K562 (cell line): ENCODE measurements at places on chromosomes 6 and 20.

GRCh38 chr6:93992976-93993375, 573.6 kb upstream of the EPHA7 start:
- no peak for DNase-seq

DNA sequence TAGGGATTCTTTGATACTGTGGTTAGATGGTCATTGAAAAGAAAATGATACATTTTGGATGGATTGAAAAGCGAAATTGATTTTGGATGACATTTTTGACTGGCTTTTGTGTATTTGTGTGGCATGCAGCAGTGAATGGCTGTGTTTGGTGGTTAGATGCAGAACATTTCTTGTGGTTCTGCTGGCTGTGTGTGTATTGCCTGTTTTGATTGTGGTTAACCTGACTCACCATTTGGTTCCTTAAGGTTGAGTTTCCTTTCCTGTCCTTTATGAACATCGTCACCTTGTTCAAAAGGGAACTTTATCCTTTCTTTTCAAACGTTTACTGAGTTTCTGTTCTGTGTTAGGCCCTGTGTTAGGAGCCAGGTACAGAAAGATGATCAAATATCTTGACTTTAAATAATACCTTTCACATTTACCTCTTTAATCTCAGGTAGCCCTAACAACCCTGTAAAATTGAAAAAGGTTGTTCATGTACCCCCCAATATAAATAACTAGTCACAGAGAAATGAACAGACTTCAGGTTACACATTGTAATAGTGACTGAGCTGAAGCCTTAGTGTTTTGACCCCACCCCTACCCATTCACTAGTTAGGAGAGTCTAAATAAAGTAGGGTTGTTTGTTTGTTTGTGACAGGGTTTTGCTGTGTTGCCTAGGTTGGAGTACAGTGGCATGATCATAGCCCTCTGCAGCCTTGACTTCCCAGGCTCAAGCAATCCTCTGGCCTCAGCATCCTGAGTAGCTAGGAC, 23.8 kb downstream of the ANKS1A start:
- DNase-seq, result no peak

DNA sequence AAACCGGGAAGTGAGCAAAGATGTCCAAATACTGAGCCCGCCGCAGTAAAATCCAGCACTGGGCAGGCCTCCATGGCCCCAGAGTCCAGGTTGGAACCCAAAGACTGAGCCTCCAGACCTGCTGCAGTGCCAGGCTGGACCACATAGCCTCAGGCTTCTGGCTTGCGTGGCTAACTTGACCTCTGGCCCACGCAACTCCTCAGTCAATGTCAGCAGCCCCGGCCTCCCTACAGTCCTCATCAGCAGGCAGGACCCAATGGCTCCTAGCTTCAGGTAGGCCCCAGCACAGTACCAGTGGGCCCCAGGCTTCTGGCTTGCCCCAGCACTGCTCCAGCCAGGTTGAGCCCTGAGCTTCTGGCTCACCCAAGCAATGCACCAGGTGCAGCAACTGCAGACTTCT, 245.1 kb upstream of the AFDN start:
- DNase-seq, result no peak

- no peak for DNase-seq
Measured at GRCh38 chr6:33040157-33040556, 30.8 kb upstream of the HLA-DOA start.

GRCh38 chr6:149484733-149485700, at the start of gene ZC3H12D:
Gene ZC3H12D (minus strand): TSS chr6:149485014. CDS start chr6:149474543, 10,471 bp downstream.
- DNase-seq, result no peak

DNA sequence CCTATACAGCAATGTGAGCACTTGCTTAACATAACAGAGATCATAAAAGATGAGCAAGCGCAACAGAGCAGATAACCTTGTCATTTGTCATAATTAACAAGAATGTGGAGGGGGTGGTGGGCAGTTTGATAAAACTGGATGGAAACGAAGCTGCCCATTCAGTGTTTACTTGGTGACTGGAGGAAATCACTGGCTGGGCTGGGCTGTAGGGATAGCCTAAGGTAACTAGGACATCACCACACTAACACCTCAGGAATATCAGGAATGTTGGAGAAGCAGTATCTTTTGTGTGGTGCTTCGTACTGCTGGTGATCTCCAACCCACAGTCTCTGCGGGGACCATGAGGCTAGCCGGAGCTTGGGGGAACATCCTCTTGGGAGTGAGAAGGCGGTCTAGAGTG, 218.4 kb downstream of the HIVEP2 start:
- DNase-seq, result no peak

GRCh38 chr6:23559587-23560343, 566.2 kb upstream of the NRSN1 start:
- DNase-seq, result no peak

GRCh38 chr20:23249541-23249940, 101.0 kb upstream of the NXT1 start:
- DNase-seq, result no peak

DNA sequence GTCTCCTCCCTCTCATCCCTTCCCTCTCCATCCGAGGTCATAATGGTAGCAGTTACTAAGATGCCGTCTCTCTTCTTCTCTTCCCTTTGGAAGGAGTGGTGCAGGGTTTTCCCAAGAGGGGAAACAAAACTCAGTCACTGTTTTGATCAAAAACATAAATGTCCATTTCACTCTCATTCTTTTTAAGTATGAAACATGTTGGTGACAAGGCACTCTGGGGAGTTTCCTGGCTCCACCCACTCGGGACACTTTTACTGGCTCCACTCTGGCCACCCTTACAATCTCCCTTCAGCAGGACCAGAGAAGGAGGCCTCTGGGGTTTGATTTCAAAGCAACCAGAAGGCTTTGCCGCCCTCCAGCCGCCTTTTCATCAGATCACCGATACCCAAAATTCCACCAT, 57.0 kb downstream of the FGD2 start:
- DNase-seq, result peak; percentile 82

GRCh38 chr6:53214172-53214571, 65.5 kb upstream of the GCM1 start:
- DNase-seq, result no peak

GRCh38 chr6:1004885-1005630, 306.8 kb upstream of the FOXQ1 start:
- no peak for DNase-seq

DNA sequence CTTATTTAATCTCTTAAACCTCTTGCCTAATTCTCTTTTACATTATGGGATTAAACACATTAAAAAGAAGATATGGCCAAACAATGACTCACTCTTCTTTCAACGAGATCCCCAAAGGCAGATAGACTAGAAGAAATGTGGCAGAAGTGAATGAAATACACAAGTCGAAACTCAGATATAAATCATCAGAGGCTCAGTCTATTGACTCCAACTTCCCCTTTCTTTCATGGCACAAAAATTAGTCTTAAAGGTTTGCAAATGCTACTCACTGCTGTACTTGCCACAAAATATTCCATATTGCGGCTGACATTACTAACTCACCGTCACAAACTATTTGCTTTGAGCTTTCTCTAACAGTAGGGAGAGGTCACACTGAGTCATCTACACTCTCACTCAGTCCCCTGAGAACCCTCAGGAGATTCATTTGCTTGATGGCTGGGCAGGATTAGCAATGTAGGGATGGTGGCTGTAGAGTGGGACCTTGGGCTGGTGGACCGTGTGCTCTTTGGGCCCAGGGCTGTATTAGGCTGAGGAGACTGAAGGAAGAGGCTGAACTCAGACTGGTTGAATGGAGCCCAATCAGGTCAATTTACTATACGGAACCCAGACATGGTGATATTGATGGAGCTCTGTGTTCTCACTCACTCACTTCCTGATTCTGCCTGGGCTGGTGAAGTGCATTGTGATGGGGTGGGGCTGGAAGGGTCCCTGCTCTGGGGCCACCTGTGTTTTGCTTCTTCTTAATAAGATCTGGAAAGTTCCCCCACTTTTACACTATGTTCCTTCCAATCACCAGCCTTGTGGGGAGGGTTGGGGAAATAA, 42.8 kb upstream of the UBR2 start:
- DNase-seq, result no peak

DNA sequence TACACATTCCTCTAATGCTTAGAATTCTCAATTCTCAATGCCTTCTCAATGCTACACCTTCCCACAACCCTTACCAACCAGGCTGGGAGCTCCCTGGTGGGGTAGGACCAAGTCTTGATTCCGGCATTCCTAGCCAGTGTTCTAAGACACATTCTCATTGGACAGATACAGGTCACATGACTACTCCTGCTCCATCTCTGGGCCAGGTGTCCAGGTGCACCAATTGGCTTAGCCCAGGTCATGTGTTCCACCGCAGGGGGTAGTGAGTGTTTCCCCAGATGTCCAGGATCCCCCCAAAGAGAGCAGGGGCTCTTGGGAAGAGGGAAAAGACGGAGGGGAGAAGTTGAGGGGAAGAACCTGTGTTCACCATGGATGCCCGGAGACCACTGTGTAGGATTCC, 58.7 kb upstream of the MLN start:
- DNase-seq, result no peak

- DNase-seq, result peak; percentile 44
Measured at GRCh38 chr6:12844284-12845223, 128.0 kb downstream of the PHACTR1 start.

GRCh38 chr20:40808936-40809335, 119.9 kb upstream of the MAFB start:
- DNase-seq, result no peak

GRCh38 chr20:36317675-36318074, 11.5 kb downstream of the DLGAP4 start:
- no peak for DNase-seq

DNA sequence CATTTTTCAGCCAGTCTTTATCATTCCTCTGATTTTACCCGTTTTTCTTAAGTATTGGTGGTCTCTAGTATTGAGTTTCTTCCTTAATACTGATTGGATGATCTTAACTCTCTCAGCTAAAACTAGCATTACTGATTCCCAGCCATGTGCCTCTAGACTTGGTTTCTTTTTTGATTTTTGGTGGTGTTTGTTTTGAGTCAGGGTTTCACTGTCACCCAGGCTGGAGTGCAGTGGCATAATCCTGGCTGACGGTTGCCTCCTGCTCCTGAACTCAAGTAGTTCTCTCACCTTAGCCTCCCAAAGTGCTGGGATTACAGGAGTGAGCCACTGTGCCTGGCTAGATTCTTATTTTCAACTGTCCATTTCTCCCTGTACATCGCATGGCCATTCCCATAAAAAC, 24.9 kb downstream of the DPPA5 start:
- DNase-seq, result no peak

- peak; percentile 32 for DNase-seq
Measured at GRCh38 chr6:37106982-37107491, 62.9 kb upstream of the PIM1 start.

DNA sequence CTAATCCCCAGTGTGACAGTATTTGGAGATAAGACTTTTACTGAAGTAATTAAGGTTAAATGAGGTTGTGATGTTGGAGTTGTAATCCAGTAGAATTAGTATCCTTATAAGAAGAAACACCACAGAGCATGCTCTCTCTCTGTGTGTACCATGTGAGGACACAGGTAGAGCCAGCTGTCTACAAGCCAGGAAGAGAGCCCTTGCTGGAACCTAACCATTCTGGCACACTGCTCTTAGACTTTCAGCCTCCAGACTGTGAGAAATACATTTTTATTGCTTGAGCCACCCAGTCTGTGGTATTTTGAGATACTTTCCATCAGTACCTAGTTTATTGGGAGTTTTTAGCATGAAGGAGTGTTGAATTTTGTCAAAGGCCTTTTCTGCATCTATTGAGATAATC, 110.2 kb downstream of the PHF3 start:
- DNase-seq, result no peak
